ENCODE measurements at places on chromosomes 12 and 14.
A peak's percentile ranks its signal among the peaks of the same experiment; 100 is the strongest.

- peak; percentile 64 for DNase-seq
These were observed 38.2 kb downstream of the PLXNC1 start for GRCh38 chr12:94186278-94187241.

DNA sequence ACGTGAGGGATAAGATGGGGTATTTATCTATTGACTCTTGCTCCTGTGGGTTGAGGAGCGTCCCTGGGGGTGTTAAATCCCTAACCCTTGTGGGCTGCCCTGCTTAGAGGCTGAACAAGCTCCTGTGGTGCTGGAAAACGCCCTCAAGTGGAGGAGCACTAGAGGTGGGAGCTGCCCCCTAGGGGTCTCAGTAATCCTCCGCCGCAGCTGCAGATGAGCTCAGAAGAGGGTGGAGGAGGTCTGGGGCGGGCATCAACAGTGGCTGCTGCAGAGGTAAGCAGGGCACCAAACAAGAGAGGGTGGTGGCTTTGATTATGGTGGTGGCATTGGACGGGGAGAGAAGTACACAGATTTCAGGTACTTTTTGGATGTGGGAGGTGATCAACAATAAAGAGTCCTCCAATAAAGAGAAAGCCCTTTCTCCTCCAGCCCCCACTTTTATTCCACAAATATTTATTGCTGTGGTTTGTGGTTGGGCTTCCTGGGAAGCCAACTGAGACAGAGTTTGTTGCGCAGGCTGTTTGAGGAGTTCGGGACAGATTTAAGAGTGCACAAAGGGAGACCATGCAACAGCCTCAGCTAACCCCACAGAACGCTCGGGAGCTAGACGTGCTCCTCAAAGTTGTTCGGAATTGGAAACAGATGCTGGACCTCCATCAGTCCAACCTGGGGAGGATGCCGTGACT is 179.9 kb downstream of the ADCK1 start:
- DNase-seq = no peak

DNA sequence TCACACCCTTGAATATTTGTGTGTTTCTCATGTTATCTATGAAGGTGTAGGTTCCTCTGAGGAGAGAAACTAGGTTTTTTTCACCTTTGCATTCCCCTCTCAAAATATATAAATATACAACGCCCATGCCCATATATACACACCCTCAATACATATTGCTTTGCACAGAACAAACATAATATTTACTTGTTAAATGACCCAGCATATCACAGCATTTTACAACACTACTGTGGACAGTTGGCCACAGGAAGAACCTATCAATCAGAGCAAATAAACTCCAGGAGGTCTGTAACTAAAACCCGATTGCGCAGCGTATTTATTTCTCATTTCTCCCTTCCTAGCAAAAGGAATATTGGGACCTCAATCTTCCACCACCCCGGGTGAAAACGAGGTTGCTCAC is 196.0 kb downstream of the SLC5A8 start:
- no peak for DNase-seq

DNA sequence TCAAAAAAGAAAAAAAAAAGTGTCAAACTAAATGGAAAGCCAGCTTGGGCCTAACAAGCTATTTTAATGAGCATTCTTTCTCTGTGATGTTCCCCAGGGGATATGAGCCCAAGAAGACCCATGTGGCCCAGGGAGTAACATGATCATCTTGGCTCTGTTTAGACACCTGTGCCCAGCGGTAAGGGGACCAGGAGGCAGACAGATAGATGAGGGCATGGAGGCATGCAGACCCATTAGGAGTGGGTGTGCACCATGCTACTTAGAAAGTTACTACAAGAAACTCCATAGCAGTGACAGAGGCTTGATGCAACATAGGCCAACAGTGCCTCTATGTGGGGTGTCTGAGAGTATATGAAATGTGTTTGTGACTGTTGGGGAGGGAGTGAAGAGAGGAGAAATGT is 3.1 kb upstream of the CREBL2 start:
- no peak for DNase-seq

DNA sequence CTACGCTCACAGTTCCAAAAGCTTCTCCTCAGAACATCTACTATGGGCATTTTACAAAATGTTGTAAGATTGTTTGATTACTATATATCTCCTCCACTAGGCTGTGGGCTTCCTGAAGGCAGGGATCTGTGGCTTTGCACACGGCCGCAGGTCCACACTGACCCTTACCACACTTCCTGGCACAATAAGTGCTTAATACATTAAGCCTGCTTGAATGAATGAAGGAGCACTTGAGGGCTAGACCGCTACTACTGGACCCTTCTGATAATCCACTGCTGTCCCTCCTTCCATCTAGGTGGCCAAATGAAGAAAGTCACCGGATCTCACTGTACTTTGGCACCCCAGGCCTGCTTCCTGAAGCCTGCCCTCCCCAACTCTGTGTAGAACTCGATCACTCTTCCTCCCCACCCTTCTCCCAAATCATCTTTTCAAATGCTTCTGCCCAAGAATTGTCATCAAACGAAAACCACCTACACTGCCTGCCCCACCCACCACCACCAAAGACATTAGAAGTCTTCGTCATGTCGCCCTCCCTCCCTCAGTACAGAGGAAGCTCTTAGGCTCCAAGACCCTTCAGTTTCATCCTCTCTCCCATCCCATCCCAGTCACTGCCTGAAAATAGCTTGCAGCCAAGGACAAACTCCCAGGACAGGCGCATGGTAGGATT is 596 bp upstream of the ZBTB39 start:
- DNase-seq = no peak

DNA sequence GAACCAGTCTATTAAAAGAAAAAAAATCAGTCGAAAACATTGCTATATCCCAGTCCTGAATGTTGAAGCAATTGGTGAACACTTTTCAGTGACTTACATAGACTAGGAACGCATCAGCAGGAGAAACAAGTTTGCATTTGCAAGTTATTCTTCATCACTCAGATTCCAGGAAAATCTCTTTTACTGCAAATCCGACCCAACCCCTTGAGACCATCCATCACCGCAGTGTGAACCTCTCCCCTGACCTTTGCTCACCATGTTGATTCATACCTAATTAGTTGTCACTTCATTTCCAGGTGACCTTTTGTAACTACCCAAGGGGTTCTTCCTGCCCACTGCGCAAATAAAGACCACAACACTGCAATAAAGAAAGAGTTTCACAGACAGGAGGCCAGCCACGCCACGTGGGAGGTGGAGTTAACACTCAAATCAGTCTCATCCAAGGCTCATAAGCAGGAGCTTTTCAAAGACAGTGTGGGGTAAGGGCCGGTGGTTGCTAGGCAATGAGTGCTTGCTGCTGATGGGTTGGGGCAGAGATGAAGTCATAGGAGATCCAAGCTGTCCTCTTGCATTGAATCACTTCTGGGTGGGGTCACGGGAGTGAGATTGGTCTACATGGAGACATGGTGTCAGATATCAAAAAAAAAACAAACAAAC is 241.3 kb upstream of the TMEM132C start:
- DNase-seq = no peak

GRCh38 chr12:32002848-32003493 is 43.8 kb downstream of the RESF1 start:
- no peak for DNase-seq

DNA sequence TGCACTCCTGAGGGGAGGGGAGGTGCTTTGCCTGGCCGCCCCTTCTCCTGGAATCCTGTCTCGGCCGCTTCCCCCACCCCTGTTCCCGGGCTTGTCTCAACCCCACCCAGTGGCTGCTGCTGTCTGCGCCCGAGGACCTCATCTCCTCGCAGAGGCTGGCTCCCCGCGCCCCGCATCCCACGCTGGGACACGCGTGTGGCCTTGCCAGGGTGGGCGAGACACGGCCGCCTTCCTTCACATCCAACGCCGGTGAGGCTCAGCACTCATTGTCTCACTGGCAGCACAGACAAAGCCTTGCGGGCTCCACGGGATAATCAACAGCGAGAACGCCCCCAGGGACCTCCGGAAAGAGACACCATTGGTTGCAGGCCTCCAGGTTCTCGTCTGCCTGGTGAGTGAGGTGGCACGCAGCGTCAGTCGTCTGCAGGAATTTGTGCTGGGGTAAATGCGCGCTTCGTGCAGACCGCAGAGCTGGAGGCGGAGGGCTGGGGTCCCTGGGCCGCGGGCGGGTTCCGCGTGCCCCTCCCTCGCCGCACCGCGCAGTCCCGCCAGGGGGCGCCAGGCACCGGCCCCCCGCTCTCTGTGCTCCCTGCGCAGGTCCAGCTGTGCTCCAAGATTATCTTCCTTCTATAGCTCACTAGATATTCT is 26.8 kb downstream of the CCDC177 start:
- DNase-seq = peak; percentile 10

DNA sequence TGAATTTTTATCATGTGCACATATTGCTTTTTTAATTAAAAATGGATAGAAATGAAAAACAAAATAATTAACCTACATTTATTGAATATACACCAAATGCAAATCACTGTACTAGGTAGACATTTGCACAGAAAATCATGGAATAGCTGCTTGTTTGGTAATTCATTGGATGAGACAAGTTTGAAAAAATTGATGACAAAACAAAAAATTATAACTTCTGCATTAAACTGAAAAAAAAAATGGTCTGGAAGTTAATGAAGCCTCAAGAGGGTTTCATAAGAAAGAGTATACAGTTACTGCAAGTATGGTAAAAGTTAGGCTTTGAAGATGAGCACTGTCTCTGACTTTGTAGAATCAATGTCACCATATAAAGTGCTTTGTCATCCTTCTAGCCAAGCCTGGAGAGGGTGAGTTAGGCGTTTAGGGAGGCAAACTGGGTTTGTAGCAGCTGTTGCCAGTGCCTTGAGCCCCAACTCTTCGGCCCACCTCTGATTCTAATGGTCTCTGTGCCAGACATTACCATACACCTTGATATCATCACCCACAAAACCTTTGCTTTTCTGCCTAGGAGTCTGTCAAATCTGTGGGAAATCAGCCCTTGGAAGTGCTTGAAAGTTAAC is 291.1 kb upstream of the CLEC14A start:
- DNase-seq = no peak

GRCh38 chr12:51793201-51793600 is 55.3 kb downstream of the FIGNL2 start:
- no peak for DNase-seq

DNA sequence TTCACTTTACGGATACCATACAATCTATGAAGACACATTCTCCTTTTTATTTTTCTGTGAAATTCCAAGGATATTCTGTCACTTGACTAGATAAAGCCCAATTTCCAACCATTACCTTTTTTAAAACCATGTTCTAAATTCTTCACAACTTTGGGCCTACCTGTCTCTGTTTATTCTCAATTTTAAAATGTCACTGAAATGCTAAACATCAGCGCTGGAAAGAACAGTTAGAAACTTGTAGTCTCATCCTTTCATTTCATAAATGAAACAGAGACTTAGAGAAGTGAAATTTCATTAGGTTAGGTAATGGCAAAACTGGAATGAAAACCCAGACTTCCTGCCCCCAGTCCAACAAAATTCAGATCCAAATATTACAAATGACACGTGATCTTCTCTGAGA is 396.2 kb downstream of the CCDC91 start:
- no peak for DNase-seq

GRCh38 chr14:24565766-24566165 is 10.3 kb downstream of the CTSG start:
- DNase-seq = no peak

GRCh38 chr12:130815028-130815741 is 23.9 kb downstream of the STX2 start:
- DNase-seq = no peak

DNA sequence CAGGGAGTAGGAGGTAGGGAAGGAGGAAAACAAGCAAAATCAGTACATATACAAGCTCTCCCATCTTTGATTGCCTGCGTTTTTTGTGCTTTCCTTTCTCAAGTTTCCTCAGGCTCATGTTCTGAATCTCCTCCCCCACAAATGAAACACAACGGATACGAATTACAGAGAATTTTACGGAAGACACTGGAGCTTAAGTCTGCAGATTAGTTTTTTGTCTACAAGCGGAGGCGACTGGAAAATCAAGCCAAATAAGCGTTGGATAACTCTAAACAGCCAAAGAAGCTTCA is 612 bp downstream of the WBP11 start:
- DNase-seq = no peak

GRCh38 chr12:66127650-66128049 is 2.9 kb downstream of the LLPH start:
- no peak for DNase-seq

GRCh38 chr14:39430762-39431415 is 1.3 kb downstream of the FBXO33 start:
- DNase-seq = no peak

DNA sequence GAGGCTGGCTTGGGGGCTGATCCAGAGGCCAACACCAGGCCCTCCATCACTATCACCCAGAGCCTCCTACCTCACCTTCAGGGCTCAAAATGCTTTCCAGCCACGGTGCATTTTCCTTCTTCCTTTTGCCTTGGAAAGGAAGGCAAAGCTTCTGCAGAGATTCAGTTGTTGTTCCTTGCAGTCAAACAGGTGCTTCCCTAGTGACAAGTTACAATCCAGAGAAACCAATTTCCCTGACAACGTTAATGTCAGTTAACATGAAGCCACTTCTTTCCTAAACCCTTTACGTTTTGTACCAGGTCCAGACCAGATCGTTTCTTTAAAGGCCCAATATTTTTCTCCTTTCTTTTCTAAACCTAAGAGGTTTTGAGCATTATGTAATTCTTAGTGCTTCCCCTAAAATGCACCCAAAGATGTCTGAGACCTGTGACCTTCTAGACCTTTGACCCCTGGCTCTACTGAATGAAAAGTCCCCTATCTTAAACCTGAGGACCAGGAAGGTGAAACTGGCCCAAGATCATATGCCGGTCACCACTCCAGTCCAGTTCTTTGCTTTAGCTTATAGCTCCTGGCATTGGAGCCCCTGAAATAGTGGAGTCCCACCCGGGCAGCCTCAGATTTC is 211.5 kb downstream of the SLC41A2 start:
- no peak for DNase-seq

DNA sequence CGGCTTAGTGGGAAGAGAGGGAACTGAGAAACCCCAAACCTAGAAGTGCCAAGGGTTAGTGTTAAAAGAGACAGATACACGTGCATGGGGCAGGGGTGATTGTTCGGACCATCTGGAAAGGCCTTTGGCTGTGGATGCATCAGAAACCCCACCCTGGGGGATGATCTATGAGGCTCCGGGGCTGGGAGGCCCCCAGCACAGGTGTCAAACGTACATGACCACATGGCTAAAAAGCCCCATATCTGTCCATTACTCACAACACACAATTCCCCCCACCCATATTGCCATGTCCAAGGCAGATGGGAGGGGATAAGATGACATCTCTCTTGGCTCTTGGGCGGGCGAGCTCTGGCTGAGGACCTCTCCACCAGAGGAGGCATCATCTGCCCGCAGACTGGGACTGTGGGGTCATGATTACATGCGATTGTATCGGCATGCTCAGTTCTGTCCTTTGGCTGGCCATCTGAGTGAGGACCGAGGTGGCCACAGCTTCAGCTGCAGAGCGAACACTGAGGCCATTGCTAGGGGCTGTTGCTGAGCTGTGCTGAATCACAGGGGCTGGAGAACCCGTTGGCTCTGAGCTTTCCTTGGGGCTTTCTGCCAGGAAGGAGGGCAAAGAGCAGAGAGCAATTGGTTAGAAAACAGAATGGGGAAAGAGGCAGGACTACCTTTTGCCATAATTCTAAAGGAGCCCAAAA is 9.6 kb upstream of the NPFF start:
- no peak for DNase-seq
